ENCODE measurements at places on chromosomes 1 and 21.
A peak's percentile ranks its signal among the peaks of the same experiment; 100 is the strongest.

- DNase-seq: no peak
These were observed 25.0 kb downstream of the TTC39A start for GRCh38 chr1:51305371-51305823.

GRCh38 chr1:175173531-175173930 lies 19.0 kb downstream of the KIAA0040 start:
- no peak for DNase-seq

DNA sequence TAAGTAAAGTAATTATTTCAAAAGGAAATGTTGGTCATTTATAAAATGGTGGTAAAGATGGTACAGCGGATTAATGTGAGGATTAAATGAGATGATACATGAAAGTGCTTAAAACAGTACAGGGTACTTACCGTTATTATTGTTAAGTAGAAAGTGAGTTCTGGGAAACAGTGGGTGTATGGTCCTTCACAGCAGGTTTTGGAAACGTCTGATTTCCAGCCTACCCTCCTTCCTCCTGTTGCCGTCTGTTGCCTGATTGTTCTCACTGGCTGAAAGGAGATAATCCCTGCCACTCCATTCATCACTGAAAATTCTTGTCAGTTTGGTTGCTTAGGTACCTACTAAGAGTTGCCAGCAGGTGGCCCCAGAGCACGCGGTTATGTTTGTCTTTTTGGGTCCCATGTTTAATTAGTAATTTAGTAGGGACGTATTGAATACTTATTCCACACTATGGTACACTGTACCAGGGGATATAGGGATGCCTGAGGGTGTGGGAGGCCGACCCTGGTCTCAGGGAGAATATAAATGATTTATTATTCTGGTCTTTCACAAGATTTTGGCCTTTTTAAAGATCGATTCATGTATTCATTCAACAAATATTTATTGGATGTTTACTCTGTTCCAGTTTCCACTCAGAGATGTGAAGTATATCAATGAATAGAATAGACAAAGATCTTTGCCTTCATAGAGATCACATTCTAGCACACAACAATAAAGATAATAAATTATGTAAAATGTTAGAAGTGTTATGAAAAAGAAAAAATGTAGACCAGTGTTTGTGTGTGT lies 30.8 kb upstream of the RPTN start:
- DNase-seq: peak; percentile 46

GRCh38 chr1:13507075-13507474 lies 6.7 kb downstream of the LRRC38 start:
- no peak for DNase-seq

- no peak for DNase-seq
These were observed 223.2 kb downstream of the FOXD2 start for GRCh38 chr1:47661040-47661439.

DNA sequence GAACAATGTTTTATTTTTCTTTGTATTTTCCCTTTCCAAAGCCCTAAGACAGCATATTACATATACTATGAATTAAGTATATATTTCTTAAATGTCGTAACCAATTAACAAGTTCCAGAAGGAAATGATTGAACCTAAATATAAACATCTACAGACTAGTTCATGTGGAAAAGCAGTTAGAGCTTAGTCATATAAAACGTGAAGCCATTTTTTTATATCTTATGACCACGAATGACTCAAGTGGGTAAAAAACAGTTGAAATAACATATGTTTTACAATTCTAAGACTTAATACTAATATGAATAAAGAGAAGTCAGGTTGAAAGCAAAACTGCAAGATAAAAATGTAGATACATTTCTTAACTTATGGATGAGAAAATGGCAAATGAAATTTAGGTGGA lies 307.3 kb downstream of the BRINP3 start:
- no peak for DNase-seq

- peak; percentile 66 for DNase-seq
These were observed 19.2 kb upstream of the PTTG1IP start for GRCh38 chr21:44892536-44893277.

GRCh38 chr1:109784551-109785252 lies 21.0 kb upstream of the EPS8L3 start:
- DNase-seq: no peak

DNA sequence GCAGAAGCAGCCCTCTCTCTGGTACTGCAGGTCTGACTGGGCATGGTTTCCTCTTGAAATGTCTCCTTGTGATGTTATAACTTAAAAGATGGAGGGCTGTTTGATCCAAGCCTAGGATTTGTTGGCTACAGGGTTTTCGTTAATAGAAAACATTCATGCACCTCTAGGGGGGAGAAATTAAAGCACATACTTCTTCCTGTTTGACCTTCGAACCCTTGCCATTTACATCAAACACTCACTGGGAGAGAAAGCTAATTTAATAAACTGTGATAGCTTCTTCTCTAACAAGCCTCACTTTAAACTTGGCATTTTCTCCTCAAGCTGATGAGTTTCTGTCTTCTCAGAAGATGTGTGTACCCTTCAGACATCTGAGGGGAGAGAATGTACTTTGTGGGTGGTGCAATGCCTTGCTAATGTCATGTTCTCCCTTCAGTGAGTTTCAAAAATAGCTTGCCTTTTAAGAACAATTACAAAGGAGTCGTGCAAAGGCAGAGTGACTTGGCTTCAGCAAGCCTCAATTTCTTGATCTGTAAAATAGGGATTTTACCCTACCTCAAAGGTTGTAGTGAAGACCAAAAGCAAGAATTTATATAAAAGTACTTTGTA lies 20.4 kb downstream of the CACHD1 start:
- no peak for DNase-seq

- peak; percentile 21 for DNase-seq
These were observed 48.9 kb downstream of the RASSF5 start for GRCh38 chr1:206556047-206556749.

- no peak for DNase-seq
These were observed 75.9 kb upstream of the SMYD2 start for GRCh38 chr1:214205053-214205452.

- no peak for DNase-seq
These were observed 45.7 kb downstream of the RNF11 start for GRCh38 chr1:51281807-51282206.

GRCh38 chr1:226443439-226443838 lies 35.5 kb upstream of the PARP1 start:
- no peak for DNase-seq

DNA sequence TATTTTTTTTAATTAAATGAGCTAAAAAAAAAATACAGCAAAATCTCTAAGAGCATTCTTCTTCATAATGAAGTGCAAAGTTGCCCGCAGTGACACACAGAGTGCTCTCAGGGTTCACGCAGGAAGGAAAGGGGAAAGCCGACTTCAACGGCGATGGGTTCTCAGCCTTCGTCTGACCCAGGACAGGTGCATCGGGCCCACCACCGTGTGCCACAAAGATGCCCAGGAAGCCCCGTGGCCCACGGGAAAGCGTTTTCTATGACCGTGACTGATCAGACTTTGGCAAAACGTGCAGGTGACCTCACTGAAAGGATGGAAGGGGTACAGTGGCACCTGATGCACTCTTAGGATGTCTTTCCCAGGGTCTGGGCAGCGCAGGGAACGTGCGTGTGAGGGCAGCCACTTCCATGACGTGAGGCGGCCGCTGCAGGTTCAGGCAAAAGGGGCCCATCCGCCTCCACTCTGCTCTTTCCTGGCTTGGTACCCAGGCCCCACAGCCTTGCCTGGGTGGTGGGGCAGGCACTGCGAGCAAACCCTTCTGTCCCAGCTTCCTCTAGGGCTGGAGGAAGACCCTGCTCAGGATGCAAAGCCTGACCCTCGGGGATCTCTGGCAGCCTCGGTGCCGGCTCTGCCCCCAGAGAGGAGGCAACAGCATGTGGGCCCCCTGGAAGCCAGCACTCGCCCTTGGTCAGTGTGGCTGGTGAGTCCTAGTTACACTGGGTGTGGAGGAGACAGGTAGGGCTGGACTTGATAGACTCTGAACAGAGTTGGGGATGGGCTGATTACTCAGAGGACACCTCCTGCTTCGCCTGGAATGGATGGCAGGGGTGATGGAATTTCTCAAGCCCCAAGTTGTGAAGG lies 8.3 kb downstream of the LRRC47 start:
- no peak for DNase-seq

GRCh38 chr1:66439031-66439740 lies 94.8 kb upstream of the SGIP1 start:
- DNase-seq: no peak

- no peak for DNase-seq
These were observed 1.7 kb downstream of the HCRTR1 start for GRCh38 chr1:31618916-31619846.

DNA sequence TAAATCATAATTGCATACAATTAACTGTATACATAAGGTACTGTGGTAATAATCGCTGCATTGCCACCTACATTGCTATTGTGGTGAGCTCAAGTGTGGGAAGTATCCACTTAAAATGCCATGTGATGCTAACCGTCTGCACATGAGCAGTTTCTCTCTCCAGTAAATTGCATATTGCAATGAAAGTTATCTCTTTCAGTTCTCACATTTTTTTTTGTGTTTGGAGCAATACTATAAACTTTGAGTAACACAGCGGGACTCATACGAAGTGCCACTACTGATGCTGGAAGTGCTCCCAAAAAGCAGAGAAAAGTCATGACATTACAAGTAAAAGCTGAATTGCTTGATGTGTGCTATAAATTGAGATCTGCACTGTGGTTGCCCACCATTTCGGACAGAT lies 38.5 kb downstream of the DISC1 start:
- no peak for DNase-seq

DNA sequence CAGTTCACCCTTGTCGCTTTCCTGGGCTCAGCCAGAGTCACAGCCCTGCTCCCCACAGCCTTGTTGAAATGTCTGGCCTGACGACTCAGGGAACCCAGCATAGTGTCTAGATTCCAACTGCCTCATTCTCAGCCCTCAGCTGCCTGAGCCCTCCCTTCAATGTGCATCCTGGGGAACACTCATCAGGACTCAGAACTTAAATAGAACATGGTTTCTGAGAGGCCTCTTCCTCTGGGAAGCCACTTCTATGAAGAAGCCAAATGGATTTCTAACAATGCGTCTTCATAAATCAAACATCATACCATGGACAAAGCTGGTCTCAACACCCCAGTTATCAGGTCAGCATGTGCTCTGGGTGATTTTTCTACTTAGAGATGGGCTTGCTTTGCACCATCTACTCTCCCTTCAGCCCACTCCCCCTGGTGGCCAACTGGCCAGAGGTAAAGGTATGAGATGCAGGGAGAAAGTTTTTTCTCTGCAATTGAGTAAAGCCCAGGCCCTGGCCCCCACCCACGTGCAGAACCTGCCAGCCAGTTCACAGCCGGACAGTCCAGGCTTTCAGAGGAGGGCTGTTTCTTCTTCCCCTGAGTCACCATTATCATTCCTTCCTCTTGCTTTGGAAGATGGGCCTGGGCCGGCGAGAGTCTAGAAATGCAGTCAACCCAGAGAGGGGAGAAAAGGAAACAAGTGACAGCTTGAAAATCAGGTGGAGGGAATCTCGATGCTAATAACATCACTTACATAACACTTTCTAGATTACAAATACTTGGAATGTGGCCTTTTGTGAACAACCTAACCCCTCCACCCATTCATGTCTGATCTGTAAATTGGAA lies 32.1 kb downstream of the CD244 start:
- peak; percentile 57 for DNase-seq

- no peak for DNase-seq
These were observed 18.0 kb upstream of the KPRP start for GRCh38 chr1:152739841-152740240.

GRCh38 chr1:30420519-30421050 lies 302.8 kb downstream of the MATN1 start:
- DNase-seq: no peak

GRCh38 chr1:38860454-38860795 lies 853 bp upstream of the RRAGC start:
- no peak for DNase-seq

DNA sequence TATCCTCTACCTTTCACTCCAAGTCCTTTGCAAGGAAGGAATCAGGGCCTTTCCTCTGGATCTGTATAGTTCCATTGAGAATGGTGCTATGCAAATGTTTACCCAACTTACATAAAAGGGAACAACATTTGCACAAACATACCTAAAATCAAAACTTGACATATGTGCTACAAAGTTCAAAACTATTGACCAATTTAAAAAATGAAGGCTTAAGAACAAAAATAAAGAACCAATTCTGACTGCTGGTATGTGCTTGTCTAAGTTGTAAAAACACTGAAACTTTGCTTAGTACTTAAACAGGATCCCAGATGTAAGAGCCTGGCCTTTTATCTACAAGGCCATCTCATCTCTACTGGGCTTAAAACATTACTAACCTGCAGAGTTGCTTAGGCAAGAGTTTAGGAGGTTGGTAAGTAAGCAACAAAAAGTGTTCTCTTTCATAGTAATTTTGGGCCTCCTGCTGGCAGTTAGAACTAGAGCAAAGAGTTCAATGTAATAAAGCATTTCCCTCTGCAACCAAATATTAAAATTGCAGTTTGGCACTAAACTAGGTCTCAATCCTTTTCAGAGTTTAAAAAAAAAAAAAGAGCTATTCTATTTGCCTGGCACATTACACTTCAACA lies 2.0 kb downstream of the SCMH1 start:
- no peak for DNase-seq

GRCh38 chr1:63634471-63634870 lies 41.3 kb downstream of the PGM1 start:
- DNase-seq: no peak

GRCh38 chr1:31439276-31439675 lies 26.3 kb downstream of the SERINC2 start:
- no peak for DNase-seq

GRCh38 chr1:222090103-222090502 lies 348.2 kb upstream of the DUSP10 start:
- DNase-seq: no peak

GRCh38 chr1:238649200-238649599 lies 737.2 kb upstream of the CHRM3 start:
- no peak for DNase-seq

GRCh38 chr1:87647430-87648177 lies 318.9 kb downstream of the LMO4 start:
- DNase-seq: no peak

DNA sequence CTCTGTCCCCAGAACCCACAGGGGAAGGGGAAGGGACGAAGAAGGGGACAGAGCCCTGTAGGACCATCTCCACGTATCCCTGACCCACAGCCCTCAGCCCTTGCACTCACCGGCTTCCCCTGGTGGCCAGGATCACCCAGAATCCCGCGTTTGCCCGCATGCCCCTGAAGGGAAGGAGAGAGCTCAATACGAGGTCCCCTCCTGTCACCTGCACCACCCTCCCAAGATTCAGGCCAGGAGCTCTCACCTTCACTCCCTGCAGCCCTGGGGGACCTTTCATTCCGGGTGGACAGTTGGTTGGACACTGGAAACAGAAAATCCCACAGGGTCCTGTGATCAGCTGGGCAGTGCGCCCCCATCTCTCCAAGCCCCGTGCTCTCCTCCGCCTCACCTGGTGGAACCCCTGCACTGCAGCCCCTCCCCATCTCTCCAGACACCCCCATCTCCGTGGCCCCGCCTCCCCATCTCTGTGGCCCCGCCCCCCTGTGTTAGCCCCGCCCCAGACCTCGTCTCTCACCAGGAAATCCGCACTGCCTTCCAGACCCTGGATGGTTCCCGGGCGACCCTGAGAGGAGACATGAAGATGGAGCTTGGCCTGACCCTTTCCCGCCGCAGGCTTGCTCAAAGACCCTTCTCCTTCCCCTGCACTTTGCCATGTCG lies 6.0 kb downstream of the COL9A2 start:
- DNase-seq: no peak

Measured in activated T-helper 9 cell treated with anti-CD3 and anti-CD28 coated beads, Interleukin-2, amount 50 U/mL, for 16 hours (primary cell).